ENCODE measurements at places on chromosomes 1 and 21.

DNA sequence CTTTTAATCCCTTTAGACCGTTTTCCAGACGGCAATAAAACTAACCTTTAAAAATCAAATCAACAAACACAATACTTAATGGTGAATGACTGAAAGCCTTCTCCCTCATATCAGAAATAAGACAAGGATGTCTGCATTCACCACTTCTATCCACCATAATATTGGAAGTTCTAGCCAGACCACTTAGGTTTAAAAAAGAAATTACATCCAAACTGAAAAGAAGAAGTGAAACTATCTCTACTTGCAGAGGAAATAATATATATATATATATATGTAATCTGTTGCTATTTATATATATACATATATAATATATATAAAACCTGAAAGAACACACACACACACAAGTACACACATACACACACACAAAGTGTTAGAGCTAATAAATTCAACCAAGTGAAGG, 100.4 kb downstream of the BRINP3 start:
- DNase-seq: no peak

DNA sequence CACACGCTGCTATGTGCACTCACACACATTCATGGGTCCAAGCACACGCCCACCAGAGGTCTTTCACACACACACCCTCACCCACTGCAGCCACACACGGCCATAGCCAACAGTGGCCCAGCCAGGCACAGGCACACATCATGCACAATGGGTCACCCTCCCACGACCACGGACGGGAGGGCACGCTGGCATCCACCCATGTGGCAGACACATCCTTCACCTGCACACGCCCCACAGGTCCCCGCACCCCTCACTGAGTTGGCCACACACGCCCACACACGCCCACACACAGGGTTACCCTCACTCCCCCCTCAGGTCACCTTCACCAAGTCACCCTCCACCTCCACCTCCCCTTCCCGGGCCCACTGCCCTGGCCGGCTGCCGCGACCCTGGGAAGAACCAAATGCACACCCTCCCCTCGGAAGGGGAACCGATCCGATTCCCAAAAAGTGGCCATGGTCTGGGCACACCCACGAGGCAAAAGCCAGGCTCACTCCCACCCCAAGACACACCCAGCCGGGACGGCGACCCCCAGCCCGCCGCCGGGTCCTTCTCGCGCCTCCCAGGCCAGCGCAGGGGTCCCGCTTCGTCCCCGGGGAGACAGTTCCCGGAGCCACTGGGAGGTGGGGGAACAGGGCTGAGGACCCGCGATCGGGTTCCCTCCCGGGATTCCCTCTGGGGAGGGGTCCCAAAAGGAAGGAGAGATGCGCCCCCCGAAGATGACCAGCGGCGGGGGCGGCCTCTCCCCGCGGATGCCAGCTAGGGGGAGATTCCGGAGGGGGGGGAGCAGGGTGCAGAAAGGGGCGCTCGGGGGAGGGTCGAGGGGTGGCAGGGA, 860 bp downstream of the SDC3 start:
- no peak for DNase-seq

DNA sequence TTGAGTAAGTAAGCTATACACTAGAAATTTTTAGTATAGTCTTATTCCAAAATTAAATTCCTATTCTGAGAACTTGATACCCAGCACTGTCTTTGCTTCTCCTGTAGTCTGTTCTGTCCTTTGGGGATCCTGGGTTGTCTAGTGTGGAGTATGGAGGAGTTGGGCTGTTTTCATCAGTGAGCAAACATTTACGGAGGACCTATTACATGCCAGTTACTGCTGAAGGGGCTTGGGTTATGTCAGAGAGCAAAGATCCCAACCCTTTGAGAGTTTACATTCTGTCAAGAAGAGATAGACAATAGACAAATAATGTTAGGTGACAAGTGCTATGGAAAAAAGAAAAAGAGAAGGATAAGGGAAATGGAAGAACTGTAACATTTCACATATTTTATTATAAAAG, 9.0 kb downstream of the TRAPPC10 start:
- no peak for DNase-seq

DNA sequence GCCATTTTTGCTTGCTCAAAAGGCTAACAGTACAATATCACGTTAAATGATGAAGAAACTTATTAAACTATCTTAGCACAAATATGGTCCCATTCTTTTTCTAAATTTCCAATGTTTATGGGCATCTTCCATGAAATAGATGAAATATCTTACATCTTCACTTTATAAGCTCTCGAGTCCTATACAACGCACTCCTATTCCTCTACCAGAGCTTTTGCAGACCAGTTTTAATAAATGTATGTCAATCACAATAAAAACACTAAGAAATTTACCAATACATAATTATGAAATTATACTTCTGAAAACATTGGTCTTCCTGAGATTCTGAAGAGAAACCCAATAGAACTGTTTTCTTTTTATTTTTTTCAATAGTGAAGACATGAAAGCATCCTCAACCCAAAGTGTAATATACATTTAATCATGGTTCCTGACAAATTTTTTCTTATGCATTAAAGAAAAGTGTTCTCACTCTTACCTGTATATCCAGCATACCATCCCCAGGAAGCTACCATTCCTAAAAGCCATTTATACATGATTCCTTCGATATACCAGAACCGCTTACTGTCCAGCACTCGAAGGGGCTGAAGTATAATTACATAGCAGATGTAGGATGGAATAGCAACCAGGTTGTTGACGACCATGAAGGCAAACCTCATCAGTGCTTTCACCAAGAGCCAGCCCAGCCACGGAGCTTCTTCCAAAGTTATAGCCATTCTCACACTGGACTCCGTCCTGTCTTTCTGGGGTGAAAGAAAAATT, 1.8 kb downstream of the LPGAT1 start:
- DNase-seq: no peak

- no peak for DNase-seq
Measured at GRCh38 chr1:1665815-1666251, 7.0 kb upstream of the CDK11B start.

- DNase-seq: no peak
Measured at GRCh38 chr1:7287013-7287412, 484.1 kb upstream of the VAMP3 start.

All from GM12864 (cell line).